ENCODE measurements at places on chromosomes 12 and 14.

- DNase-seq, result no peak
These were observed 93.1 kb downstream of the SLC5A8 start for GRCh38 chr12:101116911-101117310.

- DNase-seq, result no peak
These were observed 257.9 kb upstream of the TMEM132C start for GRCh38 chr12:128009108-128009507.

DNA sequence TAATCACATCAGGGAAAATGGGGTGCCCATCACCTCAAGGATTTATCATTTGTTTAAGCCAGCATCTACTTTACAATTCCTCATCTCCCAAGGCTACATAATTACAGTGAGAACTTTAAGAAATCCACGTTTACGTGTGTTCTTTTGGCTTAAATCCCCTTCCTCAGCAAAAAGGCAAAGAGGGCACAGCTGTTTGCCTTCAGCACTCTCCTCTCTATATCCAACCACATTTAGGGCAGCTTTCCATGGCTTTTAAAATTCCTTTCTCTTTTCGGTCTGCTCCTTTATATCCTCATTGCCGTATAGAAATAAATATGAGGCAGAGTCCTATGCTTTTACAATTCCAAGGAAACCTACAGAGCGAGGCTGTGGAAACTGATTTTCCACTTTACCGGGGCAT, 175.9 kb downstream of the EMP1 start:
- DNase-seq, result no peak

GRCh38 chr12:14129611-14130195, 148.3 kb upstream of the GRIN2B start:
- DNase-seq, result no peak

Data from left renal pelvis (tissue), 4 donors.